ENCODE measurements at places on chromosomes 16 and 17.

DNA sequence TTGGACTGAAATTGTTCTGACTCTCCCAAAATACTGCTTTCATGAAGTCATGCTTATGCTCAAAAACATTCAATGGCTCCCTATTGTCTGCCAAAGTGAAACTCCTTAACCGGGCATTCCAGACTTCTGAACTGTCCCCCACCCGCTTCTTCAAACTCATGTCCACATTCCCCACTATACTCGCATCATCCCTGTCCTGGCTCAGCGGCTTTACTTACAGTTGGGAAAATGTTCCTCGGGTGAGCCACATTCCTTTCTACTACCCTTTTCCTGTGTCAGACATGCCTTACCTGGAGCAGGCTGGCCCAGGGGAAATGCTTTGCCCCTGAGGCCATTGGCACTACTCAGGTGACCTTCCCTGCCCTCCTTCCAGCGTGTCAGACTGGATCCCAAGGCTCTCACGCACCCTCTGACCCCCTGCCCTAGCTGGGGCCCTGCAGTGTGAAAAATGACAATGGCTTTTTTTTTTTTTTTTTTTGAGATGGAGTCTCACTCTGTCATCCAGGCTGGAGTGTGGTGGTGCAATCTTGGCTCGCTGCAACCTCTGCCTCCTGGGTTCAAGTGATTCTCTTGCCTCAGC, 5.3 kb downstream of the CYGB start:
- no peak for DNase-seq

DNA sequence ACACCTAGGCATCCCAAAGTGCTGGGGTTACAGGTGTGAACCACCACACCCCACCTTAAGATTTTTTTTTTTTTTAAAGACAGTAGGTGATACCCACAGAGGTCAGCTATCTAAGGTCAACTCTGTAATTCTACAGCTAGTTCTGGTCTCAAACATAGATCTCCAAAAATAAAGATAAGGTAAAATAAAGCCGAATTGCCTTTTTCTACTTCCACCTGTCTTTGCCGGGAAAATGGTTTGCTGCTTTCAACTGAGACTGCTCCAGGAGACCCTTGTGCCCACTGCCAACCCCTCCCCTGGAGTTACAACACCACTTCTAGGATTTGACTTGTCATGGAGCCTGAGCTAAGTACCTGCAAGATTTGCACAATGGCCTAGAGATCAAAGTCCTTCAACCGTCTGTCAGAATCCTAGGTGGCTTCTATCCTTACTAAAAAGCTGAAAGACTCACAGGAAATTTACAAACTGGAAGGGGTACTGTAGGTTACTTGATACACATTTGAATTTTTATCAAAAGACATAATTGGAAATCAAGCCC, 4.7 kb upstream of the CNOT1 start:
- DNase-seq: no peak

- no peak for DNase-seq
Measured at GRCh38 chr16:20846551-20846950, 40.2 kb downstream of the REXO5 start.

DNA sequence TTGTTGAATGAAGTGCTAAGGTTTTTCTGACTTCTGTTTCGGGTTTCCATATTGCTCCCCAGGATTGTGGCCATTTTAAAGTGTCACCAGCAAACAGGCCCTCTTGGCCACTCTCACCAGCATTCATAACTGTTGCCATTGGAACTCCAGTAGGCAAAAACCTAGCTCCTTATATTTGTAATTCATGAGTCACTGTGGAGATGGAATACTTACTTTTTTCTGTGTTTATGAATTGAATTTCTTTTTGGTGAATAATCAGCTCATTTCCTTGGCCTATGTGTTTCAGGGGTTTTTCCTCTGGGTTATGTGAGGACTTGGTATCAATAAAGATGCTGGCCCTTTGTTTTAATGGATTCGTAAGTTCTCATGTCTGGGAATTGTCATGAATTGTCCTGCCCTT, 255.1 kb downstream of the SNX29 start:
- no peak for DNase-seq

- no peak for DNase-seq
Measured at GRCh38 chr16:49739381-49739780, 116.5 kb downstream of the ZNF423 start.

- no peak for DNase-seq
Measured at GRCh38 chr16:56191835-56192634, 746 bp downstream of the GNAO1 start.

- no peak for DNase-seq
Measured at GRCh38 chr17:8441690-8442089, 6.0 kb downstream of the NDEL1 start.

DNA sequence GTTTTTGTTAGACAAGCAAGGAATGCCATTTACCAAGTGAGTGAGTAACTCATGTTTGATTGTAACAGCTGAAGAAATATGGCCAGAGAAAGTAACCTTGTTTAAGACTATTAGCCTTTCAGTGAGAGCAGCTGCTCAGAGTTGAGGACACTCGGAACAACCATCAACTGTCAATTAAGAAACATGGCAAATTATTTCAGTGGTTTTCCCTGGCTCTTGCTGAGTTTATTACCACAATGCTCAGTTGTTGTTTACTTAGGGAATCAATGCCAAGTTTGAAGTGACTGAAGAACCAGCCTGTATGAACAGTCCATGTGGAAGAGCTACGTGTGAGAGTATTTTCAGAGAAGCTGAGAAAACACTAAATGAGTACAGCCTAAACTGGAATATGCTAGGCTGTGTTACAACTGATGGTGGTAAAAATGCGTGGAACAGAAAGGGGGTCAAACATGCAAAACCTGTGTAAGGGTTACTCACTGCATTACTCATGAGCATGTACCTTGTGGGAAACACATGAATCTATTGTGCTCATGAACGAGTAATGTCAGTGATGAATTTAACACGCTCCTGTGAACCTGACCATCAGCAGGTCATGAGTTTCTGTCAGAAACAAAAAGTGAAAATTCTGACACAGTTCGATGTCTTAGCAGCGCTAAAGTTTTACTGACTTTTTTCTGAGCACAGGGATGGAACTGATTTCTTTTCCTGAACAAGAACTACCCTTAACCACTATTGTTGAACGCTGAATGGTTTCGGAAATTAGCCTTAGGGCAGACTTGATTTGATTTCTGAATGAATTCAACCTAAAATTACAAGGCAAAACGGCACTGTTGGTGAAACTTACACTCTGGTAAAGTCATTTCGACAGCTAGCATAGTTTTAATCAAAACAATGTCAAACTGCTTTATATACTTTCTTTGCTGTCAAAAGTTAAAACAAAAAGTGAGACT, 33.5 kb downstream of the GNA13 start:
- peak; percentile 16 for DNase-seq

- DNase-seq: no peak
Measured at GRCh38 chr16:8905795-8906591, 23.8 kb downstream of the LITAFD start.

DNA sequence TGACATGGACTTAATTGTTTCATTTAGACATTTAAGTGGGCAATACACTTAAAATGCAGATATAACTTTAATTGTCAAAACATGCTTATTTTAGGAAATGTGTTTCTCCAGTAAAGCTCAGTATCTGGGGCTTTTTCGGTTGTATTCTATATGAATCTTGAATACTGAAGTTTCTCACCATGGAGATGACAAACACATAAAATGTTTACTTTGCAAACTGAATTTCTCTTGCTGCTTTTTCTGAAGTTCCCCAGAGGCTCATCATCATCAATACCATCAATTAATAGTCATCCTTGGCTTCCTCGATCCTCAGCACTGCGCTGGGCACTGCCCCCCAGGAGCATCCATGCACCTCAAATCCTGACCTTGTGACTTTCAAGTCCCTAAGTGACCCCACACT, 227.3 kb downstream of the WWOX start:
- DNase-seq: no peak

- DNase-seq: no peak
Measured at GRCh38 chr17:76390003-76390421, 5.6 kb downstream of the SPHK1 start.

GRCh38 chr16:68902003-68902968, 59.0 kb downstream of the TANGO6 start:
- DNase-seq: no peak

DNA sequence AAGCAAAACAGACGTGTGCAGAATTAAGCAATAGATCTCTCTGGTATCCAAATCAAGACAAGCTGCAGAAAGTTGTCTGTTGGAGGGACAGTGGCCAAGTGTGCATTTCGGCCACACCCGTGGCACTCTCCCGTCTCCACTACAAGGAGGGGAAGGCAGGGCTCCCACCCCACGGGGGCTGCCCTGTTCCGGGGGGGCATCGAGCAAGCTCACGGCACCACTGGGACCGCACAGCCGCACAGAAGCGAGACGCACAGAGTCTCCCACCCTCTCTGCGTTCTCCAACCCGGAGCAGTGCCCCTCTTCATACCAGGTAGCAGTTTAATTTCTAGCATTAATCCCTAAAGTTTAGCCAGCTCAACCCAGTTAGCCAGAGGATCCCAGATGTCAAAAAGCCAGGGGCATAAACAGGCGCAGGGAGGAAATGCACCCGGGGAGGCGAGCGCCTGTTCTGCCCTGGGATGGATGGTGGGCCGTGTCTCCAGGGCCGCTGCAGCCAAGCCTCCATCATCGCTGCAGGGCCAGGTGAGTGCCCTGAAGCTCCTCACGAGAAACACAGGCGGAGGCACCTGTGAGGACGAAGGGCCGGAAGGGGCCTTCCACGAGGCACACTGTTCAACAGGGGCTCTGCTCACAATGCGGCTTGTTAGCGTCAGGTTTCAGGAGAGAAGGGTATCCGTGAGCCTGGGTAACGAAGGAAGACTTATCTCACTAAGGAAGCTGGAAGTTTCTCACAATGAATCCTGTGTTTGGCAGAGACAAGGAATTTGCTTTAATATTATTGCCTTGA, 42.1 kb upstream of the METRNL start:
- DNase-seq: no peak

- DNase-seq: peak; percentile 74
Measured at GRCh38 chr17:65099941-65100315, 37.2 kb upstream of the RGS9 start.

DNA sequence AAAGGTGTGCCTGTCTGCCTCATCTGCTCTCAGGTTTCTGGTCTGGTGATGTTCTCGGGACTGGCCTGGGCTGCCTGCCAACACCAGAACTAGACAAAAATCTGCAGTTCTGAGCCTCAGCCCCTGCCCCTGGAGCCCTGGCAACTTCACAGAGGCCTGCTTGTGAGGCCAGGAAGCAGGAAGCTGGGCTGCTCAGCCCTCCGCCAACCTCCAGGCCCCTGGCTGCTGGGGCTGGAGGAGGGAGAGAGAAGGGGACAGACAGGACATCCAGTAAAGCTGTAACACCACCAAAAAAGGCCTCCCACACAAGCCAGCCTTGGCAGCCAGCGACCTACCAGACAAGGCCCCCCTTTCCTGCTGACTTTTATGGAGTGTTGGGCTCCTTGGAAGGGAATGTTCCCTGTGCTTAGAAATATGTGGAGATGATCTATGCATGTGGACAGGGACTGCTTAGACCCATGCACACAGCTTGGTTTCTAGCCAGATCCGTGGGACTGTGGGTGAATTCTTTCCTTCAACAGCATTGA, 157.6 kb downstream of the XYLT1 start:
- no peak for DNase-seq

- no peak for DNase-seq
Measured at GRCh38 chr16:26642047-26642664, 424.6 kb upstream of the C16orf82 start.

DNA sequence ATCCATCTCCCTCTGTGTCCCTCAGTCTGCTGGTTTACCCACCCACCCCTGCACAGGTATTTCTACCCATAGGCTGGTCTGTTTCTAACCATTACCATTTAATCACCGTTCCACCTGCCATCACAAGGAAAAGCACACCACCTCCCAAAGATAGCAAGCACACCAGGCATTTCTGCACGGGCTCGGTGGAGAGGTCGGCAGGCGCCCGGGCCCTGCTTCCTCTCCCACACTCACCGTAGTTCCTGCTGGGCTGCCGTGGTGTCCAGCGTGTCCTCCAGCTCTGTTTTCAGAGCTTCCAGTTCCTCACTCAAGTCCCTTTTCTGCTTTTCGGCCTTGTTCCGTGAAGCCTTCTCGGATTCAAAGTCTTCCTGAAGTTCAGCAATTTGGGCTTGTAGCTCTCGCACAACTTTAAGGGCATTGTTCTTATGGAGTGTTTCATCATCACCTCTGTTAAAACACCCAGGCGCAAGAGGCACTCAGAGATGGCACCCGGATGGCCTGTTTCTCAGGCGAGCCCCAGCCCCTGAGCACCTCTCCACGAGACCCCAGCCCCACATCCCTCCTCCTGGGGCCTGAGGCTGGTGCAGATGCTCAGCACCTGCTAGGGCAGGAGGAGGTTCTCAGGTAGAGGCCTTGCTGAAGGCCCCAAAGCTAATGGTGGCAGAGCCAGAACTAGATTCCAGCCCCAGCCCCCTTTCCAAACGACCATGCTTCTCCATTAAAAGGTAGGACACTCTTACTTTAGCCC, 69.0 kb downstream of the NDEL1 start:
- no peak for DNase-seq

DNA sequence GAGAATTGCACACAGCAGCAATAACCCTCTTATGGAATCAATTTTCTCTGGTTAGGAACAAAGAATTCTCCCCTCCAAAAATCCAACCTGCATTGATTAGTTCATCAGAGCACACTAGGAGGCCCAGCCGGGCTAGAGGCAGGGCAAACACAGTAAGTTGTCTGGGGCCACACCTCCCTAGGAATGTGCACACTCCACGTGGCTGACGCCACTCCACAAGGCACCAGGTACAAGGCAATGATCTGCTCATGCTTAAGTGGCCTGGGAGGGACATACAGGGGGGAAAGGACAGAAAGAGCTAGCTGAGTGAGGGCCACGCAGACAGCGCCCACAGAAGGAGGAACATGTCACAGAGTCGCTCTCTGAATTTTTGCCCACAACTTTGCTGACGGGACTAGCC, 107.6 kb downstream of the SLC39A11 start:
- DNase-seq: no peak

DNA sequence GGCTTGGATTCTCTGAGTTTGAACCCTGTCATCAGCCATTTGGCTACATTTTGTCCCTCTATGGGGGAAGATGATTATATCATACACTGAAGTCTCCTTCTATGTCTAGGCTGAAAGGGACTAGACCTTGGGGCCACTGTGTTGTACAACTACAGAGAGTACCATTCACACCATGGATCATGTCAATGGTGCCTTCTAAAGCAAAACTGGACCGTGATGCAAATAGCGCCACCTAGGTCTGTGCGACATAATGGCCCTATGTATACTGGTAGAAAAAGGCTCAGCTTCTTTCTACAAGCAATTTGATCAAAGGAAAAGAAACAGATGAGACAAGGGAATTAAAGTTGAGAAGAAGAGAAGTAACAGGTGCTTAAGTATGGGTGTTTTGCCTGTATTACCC, 100.7 kb downstream of the LYRM1 start:
- no peak for DNase-seq

DNA sequence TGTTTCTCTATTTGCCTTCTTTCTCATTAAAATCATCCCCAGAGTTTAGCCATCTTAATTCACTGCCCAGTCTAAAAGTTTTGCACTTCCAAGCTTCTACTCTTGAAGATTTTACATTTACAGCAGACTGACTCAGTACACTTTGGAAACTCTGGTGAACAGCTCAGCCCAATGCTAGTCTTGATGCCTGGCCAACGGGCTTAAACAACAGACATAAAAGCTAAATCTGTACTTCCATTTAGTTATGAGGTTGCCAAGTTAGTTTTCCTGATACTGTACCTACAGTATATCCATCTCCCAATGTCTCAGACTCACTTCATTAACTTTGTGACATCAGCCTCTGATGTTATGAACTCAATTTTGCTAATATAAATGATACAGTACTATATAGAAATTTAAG, 891.8 kb upstream of the SOX9 start:
- no peak for DNase-seq

- no peak for DNase-seq
Measured at GRCh38 chr17:80832266-80832676, 159.4 kb upstream of the CHMP6 start.

- no peak for DNase-seq
Measured at GRCh38 chr17:11305524-11305923, 64.5 kb downstream of the SHISA6 start.

Data from stimulated activated CD4-positive, alpha-beta T cell treated with anti-CD3 and anti-CD28 coated beads, Interleukin-2, amount 100 ng/mL, for 4 hours (primary cell).